Peyer's patch (tissue), 4 donors: ENCODE measurements at places on chromosomes 3 and 15. TPM values are rescaled to one million over a fixed set of nuclear protein-coding genes. Genes with fewer than 3 reads are reported as not detected.
A peak's percentile ranks its signal among the peaks of the same experiment; 100 is the strongest.

Gene SIDT1
- total RNA-seq: 78.4 TPM

Gene CCR9
- total RNA-seq: 2.1 TPM

Gene GLCE
- total RNA-seq: 37.8 TPM

Gene STAC
- total RNA-seq: not detected

Gene PIK3CB
- 32.2 TPM for total RNA-seq

Gene PGBD4
- 2.3 TPM for total RNA-seq

Gene TM4SF18
- 6.6 TPM for total RNA-seq

Gene FES
- total RNA-seq: 14.4 TPM

Gene CYP1A2
- not detected for total RNA-seq

Gene CP
- 4.7 TPM for total RNA-seq

DNA sequence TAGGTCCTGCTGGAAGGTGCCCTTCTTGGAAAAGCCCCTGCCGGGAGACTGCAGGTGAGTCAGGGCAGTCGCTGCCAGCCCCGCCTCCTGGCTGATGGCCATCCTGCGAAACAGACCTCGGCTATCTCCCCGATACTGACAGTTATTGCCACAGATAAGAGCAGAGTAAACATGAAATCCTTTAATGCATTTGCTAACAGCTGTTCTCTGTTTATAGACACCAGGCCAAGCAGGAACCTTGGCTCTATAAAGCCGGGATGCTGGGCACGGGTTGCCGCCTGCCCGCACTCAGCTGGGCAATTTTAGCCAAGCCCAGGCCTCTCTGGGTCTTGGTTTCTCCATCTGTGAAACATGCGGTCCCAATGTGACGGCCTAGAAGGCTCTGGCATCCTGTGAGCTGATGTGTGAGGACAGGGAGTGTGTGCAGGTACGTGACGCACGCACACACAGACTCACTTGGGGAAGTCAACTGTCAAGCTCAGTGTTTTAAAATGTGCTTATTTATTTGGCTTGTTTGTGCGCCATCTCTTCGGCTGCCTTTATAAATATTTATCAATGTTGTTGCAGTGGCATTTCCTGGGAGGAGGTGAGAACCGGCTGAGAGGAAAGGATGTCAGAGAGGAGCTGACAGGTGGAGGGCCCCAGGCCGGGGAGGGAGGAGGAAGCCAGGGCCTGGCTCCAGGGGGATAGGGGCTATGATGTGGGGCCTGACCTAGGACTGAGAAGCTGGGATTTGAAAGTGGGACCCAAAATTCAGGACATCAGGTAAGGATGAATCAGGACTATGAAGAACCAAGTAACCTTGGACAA is 50.8 kb upstream of the PRR23E start:
- H3K27me3 ChIP-seq: no peaks in the 10 kb centered on the region
- H3K36me3 ChIP-seq: no peaks in the 10 kb centered on the region
- no peak overlapping the region for H3K4me3 ChIP-seq
- DNase-seq: peak; percentile 84

DNA sequence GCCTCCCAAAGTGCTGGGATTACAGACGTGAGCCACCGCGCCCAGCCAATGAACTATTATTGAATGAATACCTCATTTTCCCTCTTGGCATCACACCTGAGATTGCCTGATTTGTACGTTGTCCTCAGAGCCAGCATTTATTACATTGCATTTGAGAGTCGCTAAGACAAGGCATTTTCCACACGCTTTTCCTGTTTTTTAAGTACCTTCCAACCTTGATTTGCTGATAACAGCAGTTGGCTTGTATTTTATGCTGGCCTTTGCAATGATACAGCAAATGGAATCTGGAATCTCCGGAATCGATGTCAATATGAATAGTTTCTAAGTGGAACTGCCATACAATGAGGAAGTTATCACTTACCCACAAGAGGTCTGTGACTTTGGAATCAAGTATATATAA is 15.7 kb upstream of the CNBP start:
- H3K4me1 ChIP-seq: peaks cover 9% of the 10 kb centered on the region
- H3K4me3 ChIP-seq: no peak overlapping the region
- H3K27me3 ChIP-seq: no peaks in the 10 kb centered on the region
- no peak for DNase-seq

DNA sequence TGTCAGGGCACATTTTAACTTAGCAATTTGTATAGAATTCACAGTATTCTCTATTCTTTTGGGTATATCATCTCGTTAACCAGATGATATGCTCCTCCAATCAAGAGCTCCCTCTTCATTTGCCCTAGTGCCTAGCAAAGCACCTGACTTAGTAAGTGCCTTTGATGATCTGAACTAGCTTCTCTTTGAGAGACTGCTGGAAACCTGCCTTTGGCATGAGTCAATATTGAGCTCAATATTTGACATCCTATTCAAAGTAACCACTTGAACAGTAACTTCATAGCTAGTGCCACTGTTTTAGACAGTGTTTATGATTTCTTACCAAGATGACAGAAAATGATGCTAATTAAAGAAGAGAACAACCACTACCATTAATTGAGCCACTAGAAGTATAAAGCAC is 696.3 kb upstream of the UBE2E2 start:
- H3K4me1 ChIP-seq: no peaks in the 10 kb centered on the region
- H3K4me3 ChIP-seq: no peak overlapping the region

GRCh38 chr3:78204977-78205376 is 1165.1 kb downstream of the ROBO2 start:
- H3K36me3 ChIP-seq: no peaks in the 10 kb centered on the region
- H3K4me3 ChIP-seq: no peak overlapping the region
- no peak overlapping the region for H3K27ac ChIP-seq
- H3K4me1 ChIP-seq: no peaks in the 10 kb centered on the region
- DNase-seq: no peak

GRCh38 chr15:85625856-85626255 is 168.9 kb downstream of the KLHL25 start:
- H3K27me3 ChIP-seq: no peaks in the 10 kb centered on the region
- H3K4me1 ChIP-seq: peaks cover 2% of the 10 kb centered on the region
- peak overlapping the region; percentile 59 for H3K27ac ChIP-seq
- no peak overlapping the region for H3K4me3 ChIP-seq

DNA sequence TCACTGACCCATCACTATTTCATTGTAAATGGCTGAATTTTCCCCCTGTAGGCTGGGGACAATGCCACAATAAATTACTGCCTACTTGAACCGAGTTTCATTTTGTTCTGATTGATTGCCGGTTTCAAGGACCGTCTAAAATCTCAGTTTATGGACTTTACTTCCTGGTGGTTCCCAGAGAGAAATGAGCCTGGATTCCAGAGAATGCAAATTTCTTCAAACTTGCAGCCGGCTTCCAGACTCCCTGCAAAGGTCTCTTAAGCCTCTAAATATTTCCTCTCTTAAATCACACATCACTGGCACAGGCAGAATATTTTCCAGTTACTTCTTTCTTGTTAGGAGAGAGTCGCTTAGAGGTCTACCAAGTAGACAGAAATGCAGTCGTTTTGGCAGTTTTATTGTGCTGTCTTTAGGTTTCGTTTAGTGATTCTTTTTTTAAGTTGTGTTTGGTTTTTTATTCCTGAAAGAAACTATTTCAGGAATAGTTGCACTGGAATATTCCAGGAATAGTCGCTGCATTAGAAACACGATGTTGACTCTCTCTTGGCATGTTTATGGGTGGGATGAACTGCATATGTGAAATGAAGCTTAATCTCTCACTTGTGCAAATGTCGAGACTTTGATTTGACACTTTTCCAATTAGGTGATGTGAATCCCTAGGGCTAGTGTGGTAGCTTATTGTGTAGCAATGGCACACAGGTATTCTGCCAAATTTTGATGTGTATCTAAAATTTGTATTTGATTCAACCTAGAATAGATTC is 284.1 kb upstream of the NR2E3 start:
- no peaks in the 10 kb centered on the region for H3K36me3 ChIP-seq
- DNase-seq: no peak
- H3K4me1 ChIP-seq: no peaks in the 10 kb centered on the region
- no peaks in the 10 kb centered on the region for H3K27me3 ChIP-seq

GRCh38 chr15:72487070-72487797 is 13.1 kb downstream of the ARIH1 start:
- no peaks in the 10 kb centered on the region for H3K27me3 ChIP-seq
- H3K27ac ChIP-seq: no peak overlapping the region
- H3K4me1 ChIP-seq: no peaks in the 10 kb centered on the region
- no peaks in the 10 kb centered on the region for H3K36me3 ChIP-seq
- DNase-seq: no peak
- no peak overlapping the region for H3K4me3 ChIP-seq

- H3K27me3 ChIP-seq: no peaks in the 10 kb centered on the region
- peak; percentile 65 for DNase-seq
- H3K4me1 ChIP-seq: no peaks in the 10 kb centered on the region
- H3K27ac ChIP-seq: no peak overlapping the region
- H3K36me3 ChIP-seq: no peaks in the 10 kb centered on the region
Observed at GRCh38 chr15:72312605-72313447, 7.1 kb downstream of the CELF6 start.

GRCh38 chr3:69411346-69411745 is 25.5 kb upstream of the FRMD4B start:
- no peaks in the 10 kb centered on the region for H3K27me3 ChIP-seq
- no peak for DNase-seq
- no peak overlapping the region for H3K27ac ChIP-seq
- no peaks in the 10 kb centered on the region for H3K36me3 ChIP-seq

DNA sequence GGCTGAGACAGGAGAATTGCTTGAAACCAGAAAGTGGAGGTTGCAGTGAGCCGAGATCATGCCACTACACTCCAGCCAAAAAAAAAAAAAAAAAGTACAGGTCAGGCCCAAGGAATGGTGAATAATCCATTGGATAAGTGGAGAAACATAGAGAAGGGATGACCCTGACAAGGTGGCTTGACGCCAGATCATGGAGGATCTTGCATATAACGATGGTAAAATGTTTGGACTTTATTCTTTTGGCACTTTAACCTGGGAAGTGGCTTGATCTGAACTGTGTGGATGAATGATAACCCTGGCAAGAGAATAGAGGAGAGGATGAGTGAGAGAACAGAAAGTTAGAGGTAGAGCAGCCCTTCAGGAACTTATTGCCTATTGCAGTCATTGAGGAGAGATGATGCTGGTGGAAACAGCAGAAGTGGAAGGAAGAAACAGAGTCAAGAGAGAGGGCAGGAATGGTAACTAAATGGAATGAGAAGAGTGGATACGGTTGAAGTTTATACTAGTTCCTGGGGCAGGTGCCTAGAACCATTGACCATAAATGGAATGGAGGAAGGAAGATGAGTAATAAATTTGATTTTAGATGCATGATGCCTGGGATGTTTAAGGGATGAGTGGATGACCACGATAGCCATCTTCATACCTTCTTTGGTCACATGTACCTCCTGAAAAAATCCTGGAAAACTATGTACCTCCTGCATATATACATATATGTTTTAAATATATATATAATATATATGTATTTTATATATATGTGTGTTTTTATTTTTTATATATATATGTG is 57.8 kb downstream of the BLM start:
- no peak overlapping the region for H3K4me3 ChIP-seq
- no peak for DNase-seq
- H3K27ac ChIP-seq: no peak overlapping the region
- H3K4me1 ChIP-seq: no peaks in the 10 kb centered on the region
- no peaks in the 10 kb centered on the region for H3K36me3 ChIP-seq

DNA sequence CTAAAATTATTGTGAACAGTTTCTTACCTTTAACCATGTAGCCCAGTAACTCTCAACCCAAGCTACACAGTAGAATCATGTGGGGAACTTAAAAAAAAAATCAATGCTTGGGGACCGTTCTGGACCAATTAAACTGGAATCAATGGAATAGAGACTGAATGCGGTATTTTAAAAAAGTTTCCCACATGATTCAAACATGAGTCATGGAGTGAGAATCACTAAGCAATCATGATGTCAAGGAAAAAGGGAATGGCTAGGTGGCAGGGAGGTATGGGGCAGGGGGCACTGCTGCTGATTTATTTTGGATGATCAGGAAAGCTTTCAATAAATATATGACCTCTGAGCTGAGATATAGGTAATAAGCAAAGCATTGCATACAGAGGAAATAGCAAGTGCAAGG is 250.5 kb upstream of the RORA start:
- no peaks in the 10 kb centered on the region for H3K36me3 ChIP-seq
- no peak overlapping the region for H3K27ac ChIP-seq
- no peak for DNase-seq
- no peaks in the 10 kb centered on the region for H3K4me1 ChIP-seq
- no peaks in the 10 kb centered on the region for H3K27me3 ChIP-seq
- no peak overlapping the region for H3K4me3 ChIP-seq

- no peaks in the 10 kb centered on the region for H3K36me3 ChIP-seq
- H3K27me3 ChIP-seq: peaks cover 4% of the 10 kb centered on the region
- peak overlapping the region; percentile 25 for H3K27ac ChIP-seq
- peaks cover 6% of the 10 kb centered on the region for H3K4me1 ChIP-seq
- no peak for DNase-seq
- H3K4me3 ChIP-seq: peak overlapping the region; percentile 52
Observed at GRCh38 chr15:67836134-67836455, 3.8 kb downstream of the RNU6-1 start.

DNA sequence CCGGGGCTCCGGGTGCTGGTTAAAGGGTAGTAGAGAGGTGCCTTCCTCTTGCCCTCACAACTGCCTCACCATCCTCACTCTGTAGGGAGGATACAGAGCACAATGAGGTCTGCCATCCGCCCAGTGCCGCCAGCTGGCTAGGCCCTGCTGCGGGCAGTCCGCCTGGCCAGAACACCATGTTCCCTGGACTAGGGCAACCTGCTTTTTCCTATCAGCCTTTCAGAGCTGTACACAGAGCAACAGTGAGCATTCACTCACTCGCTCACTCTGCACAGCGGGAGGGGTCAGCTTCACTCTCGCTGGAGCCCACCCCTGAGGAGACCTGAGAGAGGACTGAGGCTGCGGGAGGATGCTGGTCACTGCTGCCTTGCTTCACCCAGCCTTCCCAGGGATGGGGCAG is 218.7 kb upstream of the CHRNA7 start:
- no peaks in the 10 kb centered on the region for H3K27me3 ChIP-seq
- H3K36me3 ChIP-seq: no peaks in the 10 kb centered on the region
- no peak overlapping the region for H3K4me3 ChIP-seq

DNA sequence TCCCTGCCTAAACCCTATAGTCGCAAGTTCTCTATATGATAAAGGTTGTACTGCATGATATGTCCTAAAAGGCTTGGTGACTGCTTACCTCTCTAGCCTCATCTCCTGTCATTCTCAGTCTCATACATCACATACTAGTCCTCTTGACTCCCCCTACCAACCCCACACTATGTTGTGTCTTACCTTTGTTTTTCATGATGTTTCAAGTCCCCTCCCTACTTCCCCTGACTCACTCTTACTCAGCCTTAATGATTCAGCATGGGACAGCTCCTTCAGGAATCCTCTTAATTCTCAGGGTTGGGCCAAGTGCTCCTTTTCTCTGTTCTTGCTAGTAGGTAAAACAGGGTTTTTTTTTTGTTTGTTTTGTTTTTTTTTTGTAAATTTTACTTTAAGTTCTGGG is 49.6 kb downstream of the SLMAP start:
- DNase-seq: no peak
- no peaks in the 10 kb centered on the region for H3K27me3 ChIP-seq
- peak overlapping the region; percentile 0 for H3K27ac ChIP-seq
- no peaks in the 10 kb centered on the region for H3K36me3 ChIP-seq

DNA sequence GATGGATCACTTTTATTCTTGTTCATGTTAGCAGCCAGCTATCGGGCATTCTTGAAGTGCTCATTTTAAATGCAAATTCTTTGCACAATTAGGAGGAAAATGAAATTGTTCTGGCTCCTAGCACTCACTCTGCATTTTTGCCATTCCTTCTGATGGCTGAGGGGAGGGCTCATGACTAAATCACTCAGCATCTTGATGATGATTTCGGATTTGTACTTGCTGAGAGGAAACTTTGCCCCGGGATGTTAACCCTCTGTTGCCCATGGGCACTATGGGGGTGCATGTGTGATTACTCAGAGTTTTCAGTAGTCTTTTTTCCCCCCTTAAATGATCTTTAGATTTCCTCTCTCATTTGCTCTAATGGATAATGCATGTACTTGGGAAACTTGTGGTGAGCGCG is 299.6 kb upstream of the C2CD4B start:
- no peaks in the 10 kb centered on the region for H3K4me1 ChIP-seq
- H3K27me3 ChIP-seq: no peaks in the 10 kb centered on the region
- no peak for DNase-seq
- H3K27ac ChIP-seq: no peak overlapping the region
- H3K36me3 ChIP-seq: no peaks in the 10 kb centered on the region
- no peak overlapping the region for H3K4me3 ChIP-seq
